ENCODE measurements at places on chromosomes 4 and X.

DNA sequence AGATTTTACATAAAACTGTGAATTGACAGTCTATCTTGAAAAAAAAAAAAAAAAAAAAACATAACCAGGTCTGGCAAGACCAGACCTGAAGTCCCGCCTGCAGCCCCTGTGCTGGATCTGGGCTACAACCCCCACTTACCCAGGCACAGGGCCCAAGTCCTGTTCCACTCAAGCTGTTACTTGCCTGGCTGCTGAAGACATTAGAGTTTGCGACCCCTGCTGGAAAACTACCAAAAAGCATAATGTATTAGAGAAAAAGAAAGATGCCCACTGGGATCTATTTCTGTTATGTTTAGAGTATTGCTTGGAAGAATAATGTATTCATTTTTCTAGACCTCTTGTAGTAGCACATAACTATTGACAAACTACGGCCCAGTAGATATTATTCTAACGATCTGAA, 4.7 kb downstream of the HS3ST1 start:
- no peak for DNase-seq

GRCh38 chrX:149757206-149758067, 16.4 kb upstream of the HSFX1 start:
- DNase-seq: no peak

GRCh38 chr4:42637867-42638266, 19.0 kb downstream of the ATP8A1 start:
- DNase-seq: no peak

DNA sequence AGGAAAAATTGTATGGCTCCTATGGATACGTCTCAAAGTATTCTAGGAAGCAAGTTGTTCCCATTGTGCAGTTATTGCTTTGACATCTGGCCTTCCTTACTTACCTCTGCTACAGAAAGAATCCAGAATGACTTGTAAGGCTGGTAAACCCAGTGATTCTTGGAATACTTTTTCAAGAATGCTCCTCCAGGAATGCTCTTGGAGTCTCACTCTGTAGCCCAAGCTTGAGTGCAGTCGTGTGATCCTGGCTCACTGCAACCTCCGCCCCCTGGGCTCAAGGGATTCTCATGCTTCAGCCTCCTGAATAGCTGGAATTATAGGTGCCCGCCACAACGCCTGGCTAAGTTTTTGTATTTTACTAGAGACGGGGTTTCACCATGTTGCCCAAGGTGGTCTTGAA, 38.1 kb downstream of the GAB1 start:
- DNase-seq: no peak

DNA sequence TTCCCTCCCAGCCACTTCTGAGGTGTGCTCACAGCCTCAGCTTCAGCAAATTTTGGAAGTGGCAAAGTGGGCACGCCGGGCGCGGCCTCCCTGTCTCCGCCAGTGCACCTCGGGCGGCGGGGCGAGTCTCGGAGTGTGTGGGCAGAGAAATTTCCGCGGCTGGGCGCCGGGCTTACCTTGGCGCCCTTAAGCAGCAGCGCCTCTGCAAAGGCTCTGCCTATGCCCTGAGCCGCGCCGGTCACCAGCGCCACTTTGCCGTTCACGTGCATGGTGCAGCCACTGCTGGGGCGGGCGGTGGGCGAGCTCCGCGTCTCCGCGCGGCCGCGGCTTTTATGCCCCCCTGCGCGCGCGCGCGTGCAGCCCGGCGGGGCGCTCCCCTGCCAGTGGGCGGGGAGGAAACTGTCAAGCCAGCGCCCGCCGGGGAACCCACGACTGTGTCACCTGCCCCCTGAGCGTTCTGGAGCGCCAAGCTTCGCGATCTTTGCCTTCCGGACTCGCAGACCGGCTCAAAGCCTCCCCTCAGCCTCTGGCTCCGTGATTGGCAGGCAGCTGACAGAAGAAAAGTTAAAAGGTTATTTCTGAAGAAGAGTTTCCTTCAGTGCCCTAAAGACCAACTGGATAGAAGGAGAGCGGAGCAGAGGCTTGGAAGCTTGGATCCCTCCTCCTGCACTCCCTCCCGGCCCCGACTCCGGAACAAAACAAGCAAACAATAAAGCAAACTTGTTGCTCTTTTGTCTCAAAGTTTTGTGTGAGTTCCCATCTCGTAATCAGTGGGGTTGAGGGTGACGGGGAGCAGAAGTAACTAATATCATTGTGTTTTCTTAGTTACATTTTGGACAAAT, at the start of gene HPGD:
Gene HPGD (minus strand): TSS at position 306 of the 842 bp plus-strand sequence. CDS start 37 bp downstream, at position 269.
- DNase-seq: peak; percentile 77

DNA sequence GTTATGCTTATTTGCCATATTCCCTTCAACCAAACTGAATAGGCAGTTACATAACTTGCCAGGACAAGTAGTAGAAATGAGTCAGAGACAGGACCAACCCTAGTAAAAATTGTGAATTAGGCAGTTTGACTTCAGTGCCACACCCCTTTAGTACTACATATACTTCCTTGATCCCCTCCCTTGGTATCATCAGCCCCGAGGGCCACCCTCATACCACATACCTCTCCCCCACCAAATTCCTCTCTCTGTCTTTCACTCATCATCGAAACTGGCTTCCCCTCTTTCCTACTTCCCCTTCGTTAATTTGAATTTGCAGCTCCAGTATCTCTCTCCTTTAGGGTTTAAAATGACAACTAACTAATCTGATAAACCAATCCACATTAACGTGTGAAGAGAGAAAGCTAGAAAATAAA, 7.9 kb upstream of the PTPN13 start:
- DNase-seq: no peak

DNA sequence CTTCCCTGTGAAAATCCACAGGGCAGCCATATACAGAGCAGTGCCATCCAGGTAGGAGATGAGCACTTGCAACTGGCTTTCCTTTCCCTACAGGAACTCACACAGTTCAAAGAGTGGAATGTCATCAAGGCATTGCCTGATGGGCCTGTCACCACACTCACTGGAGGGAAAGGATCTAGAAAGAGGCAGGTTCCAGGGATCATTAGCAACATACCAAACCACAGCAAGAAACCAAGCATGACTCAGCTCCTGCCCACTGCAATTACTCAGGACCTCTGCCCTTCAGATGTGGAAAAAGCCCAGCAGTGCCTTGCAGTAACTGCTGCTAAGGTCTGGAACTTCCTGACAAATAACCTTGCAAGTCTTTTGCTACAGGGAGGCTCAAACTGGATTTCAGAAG, 101.2 kb downstream of the ZNF674 start:
- no peak for DNase-seq

- no peak for DNase-seq
These were observed 170.7 kb downstream of the ANKRD50 start for GRCh38 chr4:124541652-124542420.

- no peak for DNase-seq
These were observed 5.5 kb downstream of the CAMK2D start for GRCh38 chr4:113756005-113756410.

- DNase-seq: no peak
These were observed 57.2 kb upstream of the NPNT start for GRCh38 chr4:105838082-105838481.

- peak; percentile 11 for DNase-seq
These were observed 10.0 kb upstream of the LNX1 start for GRCh38 chr4:53601251-53601764.

DNA sequence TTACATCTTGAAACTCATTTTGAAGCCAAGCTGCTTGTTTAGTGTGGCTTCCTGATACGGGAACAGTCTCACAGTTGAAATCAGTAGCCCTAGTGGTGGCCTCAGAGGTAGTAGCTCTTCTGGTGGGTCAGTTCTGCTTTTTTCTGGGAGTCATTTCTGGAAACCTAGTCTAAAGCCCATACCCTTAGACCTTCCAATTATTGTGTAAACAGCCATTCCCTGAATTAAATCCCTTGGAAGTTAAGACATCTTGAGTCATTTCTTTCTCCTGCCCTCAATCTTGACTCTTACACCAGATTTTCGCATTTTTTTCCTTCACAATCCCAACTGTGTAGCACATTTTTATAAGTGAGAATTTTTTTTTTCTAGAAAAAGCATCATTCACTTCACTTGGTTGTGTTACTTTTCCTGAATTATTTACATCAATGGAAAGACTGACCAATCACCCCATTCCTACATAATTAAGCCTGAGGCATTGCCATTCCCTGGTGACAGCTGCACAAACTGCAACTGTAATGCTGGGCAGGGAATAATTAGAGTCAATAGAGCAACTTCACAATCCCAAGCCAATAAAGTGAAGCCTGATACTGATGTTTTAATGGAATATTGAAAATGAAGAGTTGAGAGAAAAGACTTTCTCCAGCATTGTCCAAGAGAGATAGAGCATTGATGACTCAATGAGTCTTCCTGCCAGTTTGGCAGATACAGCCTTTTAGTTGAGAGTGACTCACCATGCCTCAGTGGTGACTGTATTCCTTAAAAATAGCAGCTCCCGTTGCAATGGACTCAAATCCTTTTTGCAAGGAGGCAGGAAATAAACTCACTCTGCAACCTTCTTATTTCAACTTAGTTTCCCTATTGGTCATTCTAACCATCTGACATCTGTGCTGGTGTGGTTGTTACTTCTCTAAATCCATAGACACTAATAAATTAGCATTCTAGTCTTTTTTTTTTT, 13.0 kb upstream of the SEPSECS start:
- peak; percentile 74 for DNase-seq

GRCh38 chr4:169658975-169659715, 38.8 kb downstream of the CLCN3 start:
- DNase-seq: no peak

DNA sequence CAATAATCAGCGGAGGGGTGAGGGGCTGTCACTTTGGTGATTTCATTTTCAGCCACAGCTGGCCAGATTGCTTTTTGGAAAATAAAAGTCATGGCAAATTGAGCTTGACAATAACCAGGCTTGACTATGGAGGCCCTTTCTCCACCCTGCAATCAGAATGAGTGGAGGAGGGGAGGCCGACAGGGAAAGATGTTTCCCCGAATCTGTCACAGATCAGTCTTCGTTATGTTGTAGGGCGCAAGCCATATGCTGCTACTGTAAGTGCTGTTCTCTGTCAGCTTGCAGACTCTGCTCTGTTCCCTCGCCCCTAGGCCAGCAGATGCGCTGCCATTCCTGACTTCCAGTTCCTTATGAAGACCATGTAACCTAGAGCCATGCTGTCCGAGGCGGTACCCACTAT, 114.1 kb downstream of the MGST2 start:
- DNase-seq: no peak

GRCh38 chrX:12197030-12197429, 58.8 kb downstream of the FRMPD4 start:
- no peak for DNase-seq

DNA sequence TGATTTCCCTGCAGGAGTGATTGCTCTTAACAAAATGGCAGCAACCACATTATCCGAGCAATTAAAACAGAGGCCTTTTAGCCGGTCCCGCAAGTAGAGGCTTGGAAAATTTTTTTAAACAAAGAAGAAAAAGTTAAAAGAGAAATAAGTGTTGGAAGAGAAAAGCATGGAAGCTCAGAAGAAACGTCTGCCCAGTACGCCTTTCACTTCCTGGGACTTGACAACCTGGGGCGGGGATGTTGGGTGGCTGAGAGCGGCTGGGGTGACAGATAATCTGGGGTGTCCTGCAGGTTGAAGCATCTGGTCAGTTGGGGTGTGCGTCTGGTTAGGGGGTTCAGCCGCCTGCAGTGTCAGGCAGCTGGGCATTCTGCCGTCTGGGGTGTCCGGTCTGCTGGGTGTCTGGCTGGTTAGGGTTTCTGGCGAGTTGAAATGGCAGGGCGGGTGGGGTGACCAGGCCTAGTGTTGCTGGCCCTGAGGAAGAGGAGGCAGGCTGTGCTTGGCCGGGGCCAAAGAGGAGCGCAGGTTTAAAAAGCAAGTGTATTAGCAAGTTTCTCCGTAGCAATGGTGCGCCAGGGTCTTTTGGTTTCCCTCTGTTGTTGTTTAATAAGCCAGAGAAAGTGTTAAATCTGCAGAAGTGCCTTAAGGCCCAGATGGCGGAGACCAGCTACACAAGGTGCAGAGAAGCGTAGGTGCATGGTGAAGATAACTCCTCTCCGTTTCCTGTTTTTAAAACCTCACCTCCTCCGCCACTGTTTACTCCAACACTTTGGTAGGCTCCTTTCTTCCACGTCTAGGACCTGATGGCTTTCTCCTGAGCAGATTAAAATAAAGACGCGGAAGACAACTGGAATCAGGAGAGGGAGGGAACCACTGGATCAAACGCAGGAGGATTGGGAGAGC, 5.6 kb downstream of the HAND2 start:
- DNase-seq: no peak

DNA sequence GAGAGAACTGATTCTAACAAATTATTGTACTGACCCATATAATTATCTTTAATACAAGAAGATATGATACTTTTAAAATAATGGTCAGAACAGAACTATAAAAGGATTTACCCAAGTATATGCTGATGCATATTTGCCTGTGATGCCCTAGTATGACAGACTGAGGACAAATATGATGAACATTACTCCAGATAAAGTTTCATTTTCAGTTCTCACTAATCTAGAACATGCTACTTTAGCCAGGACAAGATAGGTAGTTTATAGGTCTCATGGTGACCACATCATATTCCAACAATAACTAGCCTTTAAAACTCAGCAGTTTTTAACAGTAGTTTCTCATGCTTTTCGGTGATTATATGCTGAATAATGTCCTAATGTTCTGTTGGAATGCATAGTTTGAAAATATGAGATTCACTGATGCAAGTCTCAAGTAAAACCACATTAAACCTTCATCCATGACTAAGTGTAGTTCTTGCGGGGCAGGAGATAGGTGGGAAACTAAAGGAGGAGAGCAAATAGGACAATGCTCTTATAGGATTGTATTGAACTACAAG, 295.2 kb upstream of the AGA start:
- DNase-seq: no peak

- no peak for DNase-seq
These were observed 136.0 kb downstream of the UGT8 start for GRCh38 chr4:114734594-114734993.

- no peak for DNase-seq
These were observed 100.8 kb downstream of the REPS2 start for GRCh38 chrX:17047224-17047623.

DNA sequence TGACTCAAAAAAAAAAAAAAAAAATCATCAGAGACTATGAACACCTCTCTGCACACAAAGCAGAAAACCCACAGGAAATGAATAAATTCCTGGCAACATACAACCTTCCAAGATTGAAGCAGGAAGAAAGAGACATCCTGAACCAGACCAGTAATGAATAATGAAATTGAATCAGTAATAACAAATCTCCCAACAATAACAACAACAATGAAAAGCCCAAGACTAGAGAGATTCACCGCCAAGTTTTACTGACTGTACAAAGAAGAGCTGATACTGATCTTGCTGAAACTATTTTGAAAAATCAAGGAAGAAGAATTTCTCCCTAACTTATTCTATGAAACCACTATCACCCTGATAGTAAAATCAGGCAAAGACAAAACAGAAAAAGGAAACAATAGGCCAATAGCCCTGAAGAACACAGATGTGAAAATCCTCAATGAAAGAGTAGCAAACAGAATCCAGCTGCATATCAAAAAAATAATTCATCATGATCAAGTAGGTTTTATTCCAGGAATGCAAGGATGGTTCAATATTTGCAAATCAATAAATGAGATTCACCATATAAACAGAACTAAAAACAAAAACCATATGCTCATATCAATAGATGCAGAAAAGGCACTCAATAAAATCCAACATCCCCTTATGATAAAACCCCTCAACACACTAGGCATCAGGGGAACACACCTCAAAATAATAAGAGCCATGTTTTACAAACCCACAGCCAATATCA, 31.0 kb upstream of the PLK4 start:
- no peak for DNase-seq

- no peak for DNase-seq
These were observed 125.6 kb downstream of the PHF8 start for GRCh38 chrX:53918702-53919101.

- no peak for DNase-seq
These were observed 1966.0 kb downstream of the PCDH7 start for GRCh38 chr4:32686123-32686522.

- no peak for DNase-seq
These were observed 259.8 kb upstream of the CLNK start for GRCh38 chr4:10944321-10944720.

GRCh38 chr4:166502660-166503059, 629.6 kb downstream of the TLL1 start:
- DNase-seq: no peak

Measured in heart left ventricle (tissue), 16 donors.